ENCODE measurements at places on chromosomes 4 and X.

DNA sequence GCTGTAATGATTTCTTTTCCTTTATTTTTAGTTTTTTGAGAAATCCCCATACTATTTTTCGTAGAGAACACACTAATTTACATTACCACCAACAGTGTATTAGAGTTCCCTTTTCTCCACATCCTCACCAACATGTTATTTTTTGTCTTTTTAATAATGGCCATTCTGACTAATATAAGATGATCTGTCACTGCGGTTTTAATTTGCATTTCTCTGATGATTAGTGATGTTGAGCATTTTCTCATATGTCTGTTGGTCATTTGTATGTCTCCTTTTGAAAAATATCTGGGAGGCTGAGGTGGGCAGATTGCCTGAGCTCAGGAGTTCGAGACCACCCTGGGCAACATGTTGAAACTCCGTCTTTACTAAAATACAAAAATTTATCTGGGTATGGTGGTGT, 30.2 kb downstream of the SPINK2 start:
- no peaks in the 10 kb centered on the region for H3K36me3 ChIP-seq
- H3K4me1 ChIP-seq = peaks cover 27% of the 10 kb centered on the region
- no peaks in the 10 kb centered on the region for H3K27me3 ChIP-seq
- no peak for DNase-seq
- no peak overlapping the region for H3K4me3 ChIP-seq
- H3K27ac ChIP-seq = no peak overlapping the region

- H3K4me3 ChIP-seq = no peak overlapping the region
- no peak for DNase-seq
- no peaks in the 10 kb centered on the region for H3K4me1 ChIP-seq
- H3K27ac ChIP-seq = no peak overlapping the region
- H3K27me3 ChIP-seq = no peaks in the 10 kb centered on the region
Observed at GRCh38 chr4:40176602-40177001, 20.2 kb upstream of the RHOH start.

GRCh38 chrX:40772290-40772689, 36.9 kb upstream of the MED14 start:
- no peak for DNase-seq
- no peak overlapping the region for H3K27ac ChIP-seq

GRCh38 chr4:151743128-151743854, 17.5 kb downstream of the GATB start:
- no peak overlapping the region for H3K4me3 ChIP-seq
- no peak overlapping the region for H3K27ac ChIP-seq
- no peaks in the 10 kb centered on the region for H3K4me1 ChIP-seq
- no peaks in the 10 kb centered on the region for H3K36me3 ChIP-seq
- no peaks in the 10 kb centered on the region for H3K27me3 ChIP-seq

DNA sequence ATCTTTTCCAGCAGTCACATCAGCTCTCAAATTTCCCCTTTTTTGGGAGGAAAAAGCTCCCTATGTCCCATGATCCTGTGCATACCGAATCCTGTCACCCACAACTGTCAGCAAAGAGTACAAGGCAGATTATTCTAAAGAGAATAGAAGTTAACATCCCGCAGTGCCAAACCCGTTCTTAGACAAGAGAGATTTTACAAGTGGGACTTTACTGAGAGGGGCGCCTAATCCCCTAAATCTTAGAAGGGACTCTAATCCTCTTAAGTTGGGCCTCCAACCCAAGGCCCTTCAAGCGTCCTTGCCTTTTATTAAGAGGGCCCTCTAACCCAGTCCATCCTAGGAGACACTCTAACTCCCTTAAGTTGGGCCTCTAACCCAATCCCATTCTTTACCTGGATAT, 193.9 kb downstream of the CPXCR1 start:
- no peaks in the 10 kb centered on the region for H3K36me3 ChIP-seq
- no peak overlapping the region for H3K27ac ChIP-seq
- no peak overlapping the region for H3K4me3 ChIP-seq

DNA sequence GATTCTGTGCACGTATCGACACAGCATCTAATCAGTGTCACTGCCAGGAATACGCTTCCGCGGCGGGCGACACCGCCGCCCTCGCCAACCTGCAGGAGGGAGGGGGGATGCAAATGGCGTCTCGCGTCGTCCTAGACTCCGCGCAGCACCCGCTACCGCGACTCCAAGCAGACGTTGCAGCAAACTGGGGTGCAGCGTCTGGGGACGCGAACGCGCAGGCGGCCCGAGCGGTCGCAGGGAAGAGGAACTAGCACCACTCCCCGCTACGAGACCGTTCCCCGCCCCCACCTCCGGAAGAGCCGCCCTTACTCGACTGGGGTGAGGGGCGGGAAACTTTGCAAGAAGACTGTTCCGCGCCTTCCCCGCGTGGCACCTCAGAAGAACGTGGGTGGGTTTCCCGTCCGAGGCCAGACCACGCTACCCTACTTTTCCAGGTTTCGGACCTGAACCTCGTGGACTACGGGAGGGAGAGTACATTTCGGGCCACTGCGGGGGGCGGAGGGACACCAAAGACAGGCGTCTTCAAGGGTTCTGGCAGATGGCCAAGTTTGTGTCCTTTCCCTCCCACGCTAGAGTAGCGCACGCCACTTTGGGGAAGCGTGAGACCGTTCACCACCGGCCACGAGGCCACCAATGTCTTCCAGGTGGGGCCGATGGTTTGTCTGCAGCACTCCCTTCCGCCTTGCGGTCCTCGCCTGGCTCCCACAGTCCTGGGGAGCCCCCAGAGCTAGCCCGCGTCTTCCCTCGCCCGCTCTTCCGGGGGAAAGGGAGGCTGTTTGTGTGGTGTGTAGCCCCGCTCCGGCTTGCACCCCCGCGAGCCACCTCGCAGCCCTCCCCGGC, 78.0 kb upstream of the BCOR start:
- peaks cover 29% of the 10 kb centered on the region for H3K4me1 ChIP-seq
- peak overlapping the region; percentile 80 for H3K27ac ChIP-seq
- peak overlapping the region; percentile 54 for H3K4me3 ChIP-seq
- no peaks in the 10 kb centered on the region for H3K36me3 ChIP-seq

GRCh38 chr4:174278467-174278866, 5.0 kb downstream of the FBXO8 start:
- H3K36me3 ChIP-seq = no peaks in the 10 kb centered on the region
- H3K4me3 ChIP-seq = no peak overlapping the region

DNA sequence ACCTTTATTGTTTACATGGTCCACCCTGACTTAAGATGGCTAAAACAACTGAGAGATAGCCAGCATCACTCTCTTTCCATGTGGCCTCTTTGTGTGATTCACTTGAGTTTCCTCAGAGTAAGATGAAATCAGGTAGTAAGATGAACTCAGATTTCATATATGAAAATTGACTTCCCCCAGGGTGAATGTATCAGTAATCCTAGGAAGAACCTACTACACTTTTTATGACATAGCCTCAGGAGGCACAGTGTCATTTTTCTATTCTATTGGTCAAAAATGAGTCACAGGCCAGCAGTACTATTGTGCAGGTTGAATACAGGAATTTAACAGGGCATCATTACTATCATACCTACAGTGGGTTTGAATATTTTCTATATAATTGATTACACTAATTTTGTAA, 14.6 kb upstream of the SULT1E1 start:
- no peaks in the 10 kb centered on the region for H3K4me1 ChIP-seq
- no peaks in the 10 kb centered on the region for H3K27me3 ChIP-seq

DNA sequence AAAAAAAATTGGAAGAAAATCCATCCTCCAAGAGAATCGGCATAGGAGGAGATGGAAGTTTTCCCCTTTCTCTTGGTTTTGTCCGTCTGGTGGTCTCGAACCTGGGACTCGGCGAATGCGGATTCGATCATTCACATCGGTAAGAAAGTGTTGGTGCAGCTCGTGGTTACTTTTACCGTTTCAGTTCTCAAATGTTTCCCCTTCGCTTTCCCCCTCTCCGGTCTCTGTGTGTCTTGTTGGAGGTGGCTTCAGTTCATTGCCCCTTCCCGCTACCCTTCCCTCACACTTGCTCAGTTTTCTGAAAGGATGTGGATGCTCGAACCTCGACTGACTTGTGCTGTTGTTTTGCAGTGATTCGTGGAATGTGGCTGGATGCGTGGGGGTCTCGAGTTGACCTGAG, 840 bp downstream of the GRID2 start:
- H3K4me3 ChIP-seq = peak overlapping the region; percentile 30
- no peak for DNase-seq
- no peak overlapping the region for H3K27ac ChIP-seq
- no peaks in the 10 kb centered on the region for H3K36me3 ChIP-seq
- peaks cover 26% of the 10 kb centered on the region for H3K4me1 ChIP-seq

DNA sequence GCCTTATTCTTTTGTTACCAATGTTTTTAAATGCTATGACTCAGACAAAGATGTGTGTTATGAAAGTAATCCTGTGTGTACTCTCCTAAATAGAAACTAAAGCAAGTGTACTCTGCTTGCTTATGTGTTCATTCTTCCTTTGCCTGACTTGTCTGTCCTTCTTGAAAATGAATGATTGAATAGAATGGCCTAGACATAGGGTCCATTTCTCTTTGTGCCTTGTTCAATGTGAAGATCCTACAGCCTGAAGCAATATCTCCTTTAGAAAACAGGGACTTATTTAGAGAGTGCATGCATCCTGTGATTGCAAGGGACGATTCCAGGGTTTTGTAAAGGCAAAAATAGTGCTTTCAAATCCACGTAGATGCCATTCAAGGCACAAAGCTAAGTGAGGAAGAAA, 343.6 kb upstream of the TACR3 start:
- DNase-seq = no peak
- H3K4me3 ChIP-seq = no peak overlapping the region
- H3K4me1 ChIP-seq = no peaks in the 10 kb centered on the region
- H3K36me3 ChIP-seq = no peaks in the 10 kb centered on the region

GRCh38 chr4:10346023-10346422, 111.2 kb downstream of the ZNF518B start:
- no peak overlapping the region for H3K4me3 ChIP-seq
- no peaks in the 10 kb centered on the region for H3K27me3 ChIP-seq
- no peak for DNase-seq
- H3K36me3 ChIP-seq = no peaks in the 10 kb centered on the region

DNA sequence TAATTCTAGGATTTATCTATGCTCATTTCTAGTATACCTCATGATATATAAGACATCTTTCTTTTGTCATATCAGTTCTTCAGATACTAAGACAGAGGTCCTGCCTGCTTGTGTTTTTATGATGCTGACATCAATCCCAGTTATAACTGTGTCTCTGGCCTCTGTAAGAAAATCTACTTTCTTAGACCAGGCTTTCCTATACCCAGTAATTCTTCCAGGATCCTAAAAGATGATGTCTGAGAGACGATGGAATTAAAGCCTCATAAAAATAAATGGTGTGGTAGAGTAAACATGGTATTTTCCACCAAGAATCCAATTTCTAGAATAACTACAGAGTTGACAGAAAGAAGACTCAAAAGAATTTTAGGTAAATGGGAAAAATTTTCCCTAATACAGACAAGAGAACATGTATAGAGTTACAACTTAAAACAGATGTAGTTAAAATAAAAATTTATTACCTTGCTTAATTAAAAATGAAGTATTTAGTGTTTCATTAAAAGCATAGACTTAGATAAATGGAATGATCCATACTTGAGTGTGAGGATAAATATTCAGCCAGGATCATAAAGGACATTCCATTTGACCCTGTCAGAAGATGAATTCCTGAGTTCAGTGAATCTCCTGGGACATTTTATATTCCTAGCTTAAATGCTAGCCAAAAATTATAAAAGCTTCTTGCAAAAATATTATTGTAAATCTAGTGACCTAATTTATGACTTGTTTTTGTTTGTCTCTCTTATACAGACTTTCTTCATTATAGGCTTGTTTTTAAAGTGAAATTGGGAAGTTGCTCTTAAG, 137.4 kb downstream of the PDLIM5 start:
- no peak overlapping the region for H3K27ac ChIP-seq
- no peak for DNase-seq
- no peak overlapping the region for H3K4me3 ChIP-seq
- H3K27me3 ChIP-seq = no peaks in the 10 kb centered on the region

Measured in vagina (tissue), 2 donors.